ENCODE measurements at places on chromosomes 2 and 18. TPM values are rescaled to one million over a fixed set of nuclear protein-coding genes. Genes with fewer than 3 reads are reported as not detected.

- peaks cover 10% of the 10 kb centered on the region for H3K4me1 ChIP-seq
- H3K27me3 ChIP-seq: no peaks in the 10 kb centered on the region
- no peak overlapping the region for H3K4me3 ChIP-seq
- no peak for DNase-seq
These were observed 25.8 kb downstream of the LDAH start for GRCh38 chr2:20797096-20797495.

- H3K27ac ChIP-seq: no peak overlapping the region
- peaks cover 35% of the 10 kb centered on the region for H3K4me1 ChIP-seq
- no peak overlapping the region for H3K4me3 ChIP-seq
- no peak for DNase-seq
- H3K27me3 ChIP-seq: no peaks in the 10 kb centered on the region
- peaks cover 22% of the 10 kb centered on the region for H3K36me3 ChIP-seq
These were observed 2.8 kb downstream of the FOSL2 start for GRCh38 chr2:28395334-28396061.

- no peak overlapping the region for H3K27ac ChIP-seq
- no peak overlapping the region for H3K4me3 ChIP-seq
- H3K36me3 ChIP-seq: no peaks in the 10 kb centered on the region
- H3K27me3 ChIP-seq: peaks cover 7% of the 10 kb centered on the region
- DNase-seq: no peak
These were observed 14.6 kb upstream of the DNAJC27 start for GRCh38 chr2:24986372-24986771.

- no peaks in the 10 kb centered on the region for H3K36me3 ChIP-seq
- no peak overlapping the region for H3K4me3 ChIP-seq
- H3K4me1 ChIP-seq: no peaks in the 10 kb centered on the region
- no peak overlapping the region for H3K27ac ChIP-seq
- no peaks in the 10 kb centered on the region for H3K27me3 ChIP-seq
- no peak for DNase-seq
These were observed 154.3 kb downstream of the TCF4 start for GRCh38 chr18:55433648-55434047.

GRCh38 chr2:200039724-200040650, 84.6 kb downstream of the MAIP1 start:
- no peak overlapping the region for H3K4me3 ChIP-seq
- DNase-seq: no peak
- no peaks in the 10 kb centered on the region for H3K4me1 ChIP-seq
- H3K36me3 ChIP-seq: peaks cover 1% of the 10 kb centered on the region
- H3K27ac ChIP-seq: no peak overlapping the region
- H3K27me3 ChIP-seq: peaks cover 31% of the 10 kb centered on the region

- H3K4me1 ChIP-seq: no peaks in the 10 kb centered on the region
- no peak overlapping the region for H3K27ac ChIP-seq
- H3K4me3 ChIP-seq: no peak overlapping the region
- DNase-seq: no peak
- H3K36me3 ChIP-seq: peaks cover 18% of the 10 kb centered on the region
These were observed 70.7 kb downstream of the ATF2 start for GRCh38 chr2:175097297-175097696.

DNA sequence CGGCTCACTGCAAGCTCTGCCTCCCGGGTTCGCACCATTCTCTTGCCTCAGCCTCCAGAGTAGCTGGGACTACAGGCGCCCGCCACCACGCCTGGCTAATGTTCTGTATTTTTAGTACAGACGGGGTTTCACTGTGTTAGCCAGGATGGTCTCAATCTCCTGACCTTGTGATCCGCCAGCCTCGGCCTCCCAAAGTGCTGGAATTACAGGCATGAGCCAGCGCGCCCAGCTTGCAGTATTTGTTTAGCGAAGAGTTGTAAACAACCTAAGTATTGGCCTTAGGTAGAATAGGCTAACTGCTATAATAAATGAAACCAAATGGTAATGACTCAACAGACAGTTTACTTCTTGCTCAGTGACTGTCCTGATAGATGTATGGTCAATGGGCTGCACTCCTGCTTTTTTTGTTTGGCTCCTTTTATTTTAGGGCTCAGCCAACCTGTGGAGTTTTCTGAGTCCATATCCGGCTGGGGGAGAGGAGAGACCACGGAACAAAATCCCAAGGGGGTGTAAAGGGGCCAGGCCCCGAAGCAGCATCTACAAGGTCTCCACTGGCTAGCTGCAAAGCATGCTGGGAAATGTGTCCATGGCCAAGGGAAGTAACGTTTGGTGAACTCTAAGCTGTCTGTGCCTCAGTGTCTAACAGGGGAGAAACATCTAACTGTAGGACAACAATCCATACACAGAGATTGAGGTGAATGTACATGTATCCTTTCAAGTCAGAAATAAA, 841.0 kb upstream of the ID2 start:
- no peak for DNase-seq
- no peak overlapping the region for H3K4me3 ChIP-seq
- H3K27ac ChIP-seq: no peak overlapping the region
- H3K36me3 ChIP-seq: peaks cover 18% of the 10 kb centered on the region
- no peaks in the 10 kb centered on the region for H3K27me3 ChIP-seq

DNA sequence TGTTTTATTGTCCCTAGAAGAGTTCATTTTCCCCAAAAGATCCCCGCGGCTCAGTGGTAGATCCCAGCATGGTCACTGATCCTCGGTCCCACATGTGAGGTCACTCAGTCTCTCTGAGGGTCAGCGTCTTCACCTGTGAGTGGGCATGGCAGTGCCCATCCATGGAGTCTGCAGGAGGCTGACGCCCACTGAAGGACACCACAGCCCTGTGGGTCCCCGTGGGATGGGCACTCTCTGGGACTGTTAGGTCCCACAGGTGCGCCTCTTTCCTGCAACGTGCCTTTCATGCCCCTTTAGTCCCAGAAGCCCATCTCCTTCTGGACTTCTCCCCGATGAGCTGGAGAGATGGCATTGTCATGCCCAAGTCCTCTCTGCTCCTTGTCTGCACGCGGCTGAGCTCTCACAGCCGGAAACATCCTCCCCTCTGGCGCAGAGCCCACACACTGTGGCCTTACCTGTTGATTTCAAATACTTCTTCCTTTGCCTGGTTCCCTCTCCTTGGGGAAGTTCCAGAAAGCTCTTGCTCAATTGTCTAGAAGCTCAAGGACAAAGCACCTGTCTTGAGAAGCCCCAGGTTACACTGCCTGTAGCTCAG, 75.9 kb downstream of the PTGR3 start:
- no peaks in the 10 kb centered on the region for H3K4me1 ChIP-seq
- no peaks in the 10 kb centered on the region for H3K27me3 ChIP-seq
- H3K27ac ChIP-seq: no peak overlapping the region
- H3K36me3 ChIP-seq: no peaks in the 10 kb centered on the region

GRCh38 chr2:207256476-207257207, 90.9 kb upstream of the KLF7 start:
- no peaks in the 10 kb centered on the region for H3K36me3 ChIP-seq
- no peak overlapping the region for H3K27ac ChIP-seq
- H3K4me3 ChIP-seq: no peak overlapping the region
- H3K4me1 ChIP-seq: peaks cover 11% of the 10 kb centered on the region
- DNase-seq: no peak

- peak overlapping the region; percentile 49 for H3K4me3 ChIP-seq
- H3K4me1 ChIP-seq: peaks cover 11% of the 10 kb centered on the region
- no peaks in the 10 kb centered on the region for H3K36me3 ChIP-seq
- no peak for DNase-seq
- peaks cover 75% of the 10 kb centered on the region for H3K27me3 ChIP-seq
These were observed 19.8 kb downstream of the POU3F3 start for GRCh38 chr2:104873689-104874054.

DNA sequence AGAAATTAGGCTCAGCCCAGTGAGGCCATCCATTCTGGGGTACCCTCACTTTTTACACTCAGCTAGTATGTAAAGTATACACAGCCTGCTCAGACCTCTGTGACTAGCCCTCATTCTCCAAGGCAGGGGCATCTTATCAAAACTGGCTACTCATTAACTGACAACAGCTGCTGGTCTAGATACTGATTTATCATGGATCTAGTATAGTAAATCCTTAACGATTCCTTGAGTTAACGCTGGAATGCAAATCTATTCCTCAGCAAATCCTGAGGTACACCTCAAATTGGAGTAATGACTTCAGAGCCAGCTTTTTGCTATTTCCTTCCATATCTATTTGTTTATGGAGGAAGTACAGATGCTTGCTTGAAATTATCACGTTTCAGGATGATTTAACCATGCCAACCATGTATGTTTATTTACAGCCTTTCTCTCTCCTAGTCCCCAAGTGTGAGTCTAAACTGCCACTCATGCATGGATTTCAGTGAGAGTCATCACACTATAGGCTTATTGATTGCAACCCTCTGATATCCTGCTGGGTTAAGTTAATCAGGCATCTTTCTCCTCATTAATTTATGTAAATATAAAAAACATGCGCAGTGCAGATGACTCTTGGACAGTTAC, 70.2 kb upstream of the DOK6 start:
- no peaks in the 10 kb centered on the region for H3K4me1 ChIP-seq
- H3K27me3 ChIP-seq: no peaks in the 10 kb centered on the region
- H3K27ac ChIP-seq: no peak overlapping the region
- DNase-seq: no peak
- no peaks in the 10 kb centered on the region for H3K36me3 ChIP-seq

DNA sequence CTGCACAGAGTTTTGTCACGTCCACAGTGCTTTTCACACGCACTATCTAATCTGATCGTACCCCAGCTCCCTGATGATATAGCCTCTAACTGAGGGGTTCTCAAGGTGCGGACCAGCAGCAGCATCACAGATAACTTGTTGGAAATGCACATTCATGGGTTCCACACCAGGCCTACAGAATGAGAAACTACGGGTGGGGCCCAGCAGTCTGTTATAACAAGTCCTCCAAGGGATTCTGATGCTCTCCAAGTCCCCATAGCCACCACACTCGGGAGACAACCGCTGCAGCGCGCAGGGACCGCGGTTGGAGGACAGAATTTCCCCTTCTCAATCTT, 745 bp upstream of the BZW1 start:
- peak overlapping the region; percentile 98 for H3K27ac ChIP-seq
- no peak for DNase-seq
- H3K4me1 ChIP-seq: peaks cover 45% of the 10 kb centered on the region
- no peaks in the 10 kb centered on the region for H3K27me3 ChIP-seq
- H3K36me3 ChIP-seq: peaks cover 31% of the 10 kb centered on the region

Gene KCNS3
- total RNA-seq: not detected

Gene KCNE4
- not detected for total RNA-seq

Gene TBC1D8
- total RNA-seq: 0.12 TPM

Gene MOCOS
- 0.64 TPM for total RNA-seq

Gene HOXD4
- total RNA-seq: not detected

All from activated CD8-positive, alpha-beta memory T cell treated with anti-CD3 and anti-CD28 coated beads, Interleukin-2, amount 10 ng/mL, durations not matched to agents 7 days and 5 days (primary cell).